T-helper 17 cell (primary cell): ENCODE measurements at places on chromosomes 6 and 20.

GRCh38 chr20:52084727-52085126 lies 106.9 kb downstream of the ZFP64 start:
- no peak for DNase-seq

- DNase-seq, result no peak
Observed at GRCh38 chr6:142731611-142732010, 213.4 kb downstream of the HIVEP2 start.

DNA sequence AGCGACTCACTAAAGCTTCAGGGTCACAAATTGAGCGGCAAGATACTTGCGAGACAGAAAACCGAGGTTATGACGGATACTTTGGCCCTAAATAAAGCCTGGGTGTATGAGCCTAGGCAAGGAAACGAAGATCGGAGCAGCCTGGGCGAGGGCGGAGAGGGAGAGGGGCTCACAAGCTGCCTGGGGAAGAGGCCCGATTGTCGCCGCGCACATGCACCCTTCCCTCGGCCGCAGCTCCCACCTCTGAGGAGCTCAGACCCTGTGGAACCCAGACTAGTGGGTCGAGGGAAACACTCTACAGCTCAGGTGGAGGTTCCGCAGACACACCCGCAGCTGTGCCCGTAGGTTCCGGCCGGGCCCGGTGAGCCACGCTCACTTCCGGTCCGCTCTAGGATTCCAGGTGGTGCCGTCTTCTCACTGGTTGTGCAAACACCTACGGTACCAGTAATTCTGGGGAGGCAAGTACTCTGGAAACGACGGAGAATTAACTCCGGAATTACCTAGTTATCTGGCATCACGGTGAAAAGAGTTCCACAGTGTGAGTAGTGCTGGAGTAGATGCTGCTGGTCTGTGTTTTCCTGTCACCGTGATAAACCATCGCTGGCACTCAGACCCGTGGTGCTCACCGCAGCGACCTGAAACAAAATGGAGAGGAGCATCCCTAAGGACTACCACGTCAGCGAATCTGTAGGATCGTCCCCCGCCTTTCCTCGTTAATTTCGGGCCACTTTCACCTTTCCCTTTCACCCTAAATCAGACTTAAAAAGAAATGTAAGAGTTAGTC lies 61.5 kb downstream of the GPX5 start:
- peak; percentile 22 for DNase-seq

- DNase-seq, result no peak
Observed at GRCh38 chr6:17233531-17233930, 47.6 kb upstream of the RBM24 start.

DNA sequence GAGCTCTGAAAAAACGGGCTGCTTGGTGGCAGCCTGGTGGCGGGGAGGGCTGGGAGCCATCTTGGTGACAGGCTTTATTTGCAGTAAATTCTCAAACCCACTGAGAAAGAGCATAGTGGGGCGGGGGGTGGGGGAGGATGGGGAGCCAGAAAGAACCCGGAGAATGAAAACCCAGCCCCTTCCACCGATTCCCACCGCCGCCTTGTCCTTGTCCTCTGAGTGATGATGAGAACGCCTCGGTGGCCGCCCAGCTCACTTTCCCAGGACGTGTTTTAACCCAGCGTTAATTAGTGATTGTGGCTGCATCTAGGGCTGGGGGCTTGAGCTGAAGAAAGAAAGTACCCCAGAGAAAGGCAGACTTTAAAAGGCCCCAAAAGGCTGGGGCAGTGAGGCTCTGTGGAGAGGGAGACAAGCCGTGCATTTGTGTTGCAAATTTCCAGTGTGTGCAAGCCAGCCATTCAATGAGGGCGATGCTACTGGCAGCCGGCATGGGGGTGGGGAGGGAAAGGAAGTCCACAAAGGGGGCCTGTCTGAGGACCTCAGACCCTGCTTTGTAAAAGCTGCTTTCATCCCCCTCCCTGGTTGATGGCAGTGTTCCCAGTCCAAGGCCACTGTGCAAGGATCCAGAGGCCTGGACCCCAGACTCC lies 6.2 kb upstream of the GHRH start:
- DNase-seq, result no peak

DNA sequence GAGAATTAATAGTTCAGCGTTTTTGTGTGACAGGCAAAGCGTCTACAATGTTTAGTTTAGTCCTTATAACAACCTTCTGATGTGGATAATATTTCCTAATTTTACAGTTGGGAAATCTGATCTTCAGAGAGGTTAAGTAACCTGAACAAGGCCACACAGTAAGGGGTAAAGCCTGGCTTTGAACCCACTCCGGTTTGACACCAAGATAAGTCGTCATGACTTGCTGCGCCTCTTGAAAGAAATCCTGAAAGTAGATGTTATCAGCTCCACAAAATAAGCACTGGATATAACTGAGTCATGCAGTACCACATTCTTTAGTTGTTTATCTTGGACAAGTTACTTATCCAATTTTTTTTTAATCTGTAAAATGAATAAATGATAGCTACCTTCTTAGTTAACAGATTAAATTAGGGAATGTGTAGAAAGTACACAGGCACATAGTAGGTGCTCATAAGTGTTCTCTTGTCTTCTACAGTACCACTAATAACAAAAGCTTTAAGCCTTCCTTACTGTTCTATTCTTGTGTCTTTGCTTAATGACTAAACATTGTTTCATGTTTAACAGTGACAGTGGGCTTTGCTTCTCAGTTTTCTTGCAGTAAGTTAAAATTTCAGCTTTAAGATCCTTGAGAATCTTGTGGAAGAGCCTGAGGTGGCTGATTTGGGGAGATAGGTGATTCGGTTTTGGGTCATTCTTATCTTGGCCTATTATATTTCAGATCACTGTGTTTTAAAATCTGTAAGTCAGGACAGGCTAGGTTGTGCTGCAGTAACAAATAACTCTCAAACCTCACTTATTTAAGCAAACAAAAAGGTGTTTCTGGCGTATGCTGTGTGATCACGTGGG lies 2.1 kb downstream of the HIVEP1 start:
- no peak for DNase-seq

GRCh38 chr6:106227612-106228507 lies 97.7 kb downstream of the ATG5 start:
- DNase-seq, result no peak

GRCh38 chr20:8413691-8414090 lies 281.6 kb downstream of the PLCB1 start:
- no peak for DNase-seq

DNA sequence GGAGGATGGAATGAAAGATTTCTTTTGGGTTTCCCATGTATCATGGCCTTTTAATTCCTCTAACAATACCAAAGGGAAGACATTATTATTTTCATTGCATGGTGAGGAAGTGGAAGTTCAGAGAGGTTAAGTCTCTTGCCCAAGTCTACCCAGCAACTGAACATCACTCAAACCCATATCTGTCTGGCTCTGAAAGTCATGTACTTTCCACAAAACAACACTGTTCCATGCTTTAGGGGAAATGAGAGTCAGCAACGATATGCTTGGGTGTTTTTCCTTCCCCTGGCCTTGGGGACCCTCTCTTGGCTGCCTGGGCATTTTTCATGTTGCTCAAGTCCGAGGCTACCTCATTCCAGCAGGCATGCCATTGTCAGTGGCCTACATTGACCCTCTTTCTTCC lies 118.8 kb downstream of the ADTRP start:
- DNase-seq, result no peak

DNA sequence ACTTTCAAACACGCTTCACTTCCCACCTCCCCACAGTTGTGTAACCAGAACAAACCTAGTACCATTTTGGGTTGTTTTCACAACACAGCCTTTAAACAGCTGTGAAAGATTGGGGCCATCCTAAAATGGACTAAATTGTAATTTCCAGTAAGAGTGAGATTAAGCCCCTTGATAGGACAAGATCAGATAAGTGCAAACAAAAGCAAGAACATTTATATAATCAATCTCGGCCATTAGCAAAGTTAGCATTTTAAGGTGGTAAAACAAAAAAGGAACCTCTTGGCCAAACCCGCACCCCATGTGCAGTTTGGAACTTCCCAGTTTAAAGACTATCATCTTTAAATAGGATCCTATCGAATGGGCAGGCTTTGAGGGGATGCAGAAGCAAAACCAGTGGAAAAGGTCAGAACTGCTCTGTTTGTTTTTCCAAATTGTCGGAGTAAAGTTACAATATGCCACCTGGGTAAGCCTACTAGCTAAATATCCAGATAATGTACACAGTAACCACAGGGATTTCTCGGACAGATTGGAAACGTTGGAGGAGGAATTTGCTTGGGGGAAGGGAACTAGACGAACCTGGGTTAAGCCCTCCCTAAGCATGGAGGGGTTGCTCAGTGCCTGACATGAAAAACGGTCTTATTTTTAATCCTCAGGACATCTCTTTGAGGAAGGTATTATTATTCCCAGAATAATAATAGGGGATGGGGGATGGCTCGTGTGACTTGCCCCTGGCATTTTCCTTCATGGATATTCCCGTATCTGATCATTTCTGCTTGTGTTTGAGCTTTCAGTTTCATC lies 159.8 kb upstream of the SALL4 start:
- DNase-seq, result no peak

- DNase-seq, result no peak
Observed at GRCh38 chr6:23535101-23535500, 590.9 kb upstream of the NRSN1 start.

DNA sequence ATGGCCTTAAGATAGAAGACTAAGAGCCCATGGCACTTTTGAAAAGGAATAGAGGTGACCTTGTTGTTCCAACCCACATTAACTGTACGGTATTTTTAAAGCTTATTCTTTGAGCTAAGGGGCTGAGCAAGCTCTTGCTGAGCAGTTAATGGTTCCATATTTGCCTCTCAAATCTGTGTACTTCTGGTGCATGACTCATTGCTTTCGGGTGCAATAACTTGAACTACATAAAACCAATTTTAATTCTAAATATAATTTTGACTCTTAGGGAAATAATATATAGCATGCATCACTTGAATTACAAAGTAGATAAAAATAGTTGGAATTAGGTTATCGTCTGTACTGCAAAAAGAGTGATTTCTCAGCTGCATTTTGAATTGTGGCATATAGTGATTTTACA lies 348.1 kb upstream of the CITED2 start:
- DNase-seq, result no peak

- no peak for DNase-seq
Observed at GRCh38 chr20:10007747-10008146, 27.0 kb upstream of the ANKEF1 start.

DNA sequence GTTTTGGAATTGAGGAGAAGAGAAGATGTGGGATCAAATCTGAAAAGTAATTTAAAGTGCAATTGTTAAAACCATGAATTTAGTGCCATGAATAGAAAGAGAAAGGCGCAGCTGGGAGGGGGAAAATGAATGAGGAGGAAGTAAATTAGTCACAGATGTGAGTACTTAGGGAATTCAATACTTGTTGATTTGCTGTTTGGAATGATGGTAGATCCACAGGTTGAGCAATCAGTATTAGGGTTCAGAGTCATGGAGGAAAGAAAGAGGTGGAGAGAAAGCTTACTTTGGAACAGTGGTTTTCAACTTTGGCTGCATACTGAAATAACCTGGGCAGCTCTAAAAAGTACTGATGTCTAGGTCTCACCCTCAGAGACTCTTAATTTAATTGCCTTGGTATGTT lies 229.7 kb upstream of the ASCC3 start:
- DNase-seq, result no peak

- DNase-seq, result no peak
Observed at GRCh38 chr6:148447521-148448230, 105.0 kb downstream of the SASH1 start.

GRCh38 chr20:56247954-56248782 lies at the start of gene MC3R:
Gene MC3R (plus strand): TSS chr20:56248732. CDS start chr20:56248844, 112 bp downstream.
- no peak for DNase-seq

GRCh38 chr20:23129891-23130621 lies 43.9 kb upstream of the CD93 start:
- DNase-seq, result no peak

DNA sequence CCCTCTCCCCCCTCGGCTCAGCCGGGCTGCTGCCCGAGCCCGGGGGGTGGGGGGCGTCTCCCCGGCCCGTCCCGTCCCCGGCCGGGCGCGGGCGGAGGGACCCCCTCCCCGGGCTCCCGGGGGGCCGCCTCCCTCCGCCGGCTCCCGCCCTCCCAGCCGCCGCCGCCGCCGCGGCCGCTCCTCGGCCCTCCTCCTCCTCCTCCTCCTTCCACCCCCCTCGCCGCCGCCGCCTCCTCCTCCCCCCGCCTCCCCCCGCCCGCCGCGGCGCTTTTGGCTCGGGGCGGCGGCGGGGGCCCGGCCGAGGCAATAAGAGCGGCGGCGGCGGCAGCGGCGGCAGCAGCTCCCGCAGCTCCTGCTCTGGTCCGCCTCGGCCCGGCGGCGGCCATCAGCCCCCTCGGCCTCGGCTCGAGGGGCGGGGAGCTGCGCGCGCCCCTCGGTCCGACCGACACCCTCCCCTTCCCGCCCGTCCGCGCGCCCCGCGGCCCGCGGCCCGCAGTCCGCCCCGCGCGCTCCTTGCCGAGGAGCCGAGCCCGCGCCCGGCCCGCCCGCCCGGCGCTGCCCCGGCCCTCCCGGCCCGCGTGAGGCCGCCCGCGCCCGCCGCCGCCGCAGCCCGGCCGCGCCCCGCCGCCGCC lies 38.7 kb downstream of the GNAS start:
- DNase-seq, result peak; percentile 80

DNA sequence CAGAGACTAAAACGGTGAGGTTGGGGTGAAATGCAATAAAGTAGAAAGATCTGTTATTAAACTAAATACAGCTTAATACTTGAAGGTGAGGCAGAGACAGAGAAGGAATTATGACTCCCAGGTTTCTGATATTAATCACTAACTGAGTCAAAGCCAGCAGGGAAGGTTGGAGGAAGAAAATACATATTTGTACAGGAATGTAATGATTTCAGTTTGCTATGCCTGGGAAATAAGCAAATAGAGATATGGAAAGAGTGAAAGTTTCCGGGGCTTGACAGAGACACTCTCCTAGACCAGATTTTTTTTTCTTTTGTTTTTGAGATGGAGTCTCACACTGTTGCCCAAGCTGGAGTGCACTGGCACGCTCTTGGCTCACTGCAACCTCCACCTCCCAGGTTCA lies 76.8 kb downstream of the PTPRK start:
- DNase-seq, result no peak

- DNase-seq, result no peak
Observed at GRCh38 chr6:110654096-110654820, 161.0 kb downstream of the CDK19 start.

- no peak for DNase-seq
Observed at GRCh38 chr20:52256454-52256853, 64.9 kb upstream of the ZFP64 start.

DNA sequence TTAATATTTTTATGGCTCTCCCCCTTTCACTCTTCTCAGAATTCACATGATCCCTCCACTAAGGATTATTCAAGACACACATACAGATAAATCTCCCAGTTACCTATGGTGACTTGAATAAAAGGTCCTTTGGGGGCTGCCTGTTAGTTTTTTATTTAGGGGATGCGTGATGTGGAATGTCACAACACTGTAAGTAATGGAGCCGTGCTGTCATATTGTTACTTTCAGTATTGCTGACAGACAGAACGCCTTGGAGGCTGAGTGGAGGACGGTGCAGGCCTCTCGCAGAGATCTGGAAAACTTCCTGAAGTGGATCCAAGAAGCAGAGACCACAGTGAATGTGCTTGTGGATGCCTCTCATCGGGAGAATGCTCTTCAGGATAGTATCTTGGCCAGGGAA lies 291.7 kb downstream of the UTRN start:
- no peak for DNase-seq
